ENCODE measurements at places on chromosomes 7 and 10.

- DNase-seq, result no peak
Measured at GRCh38 chr7:137017221-137017620, 148.8 kb downstream of the CHRM2 start.

DNA sequence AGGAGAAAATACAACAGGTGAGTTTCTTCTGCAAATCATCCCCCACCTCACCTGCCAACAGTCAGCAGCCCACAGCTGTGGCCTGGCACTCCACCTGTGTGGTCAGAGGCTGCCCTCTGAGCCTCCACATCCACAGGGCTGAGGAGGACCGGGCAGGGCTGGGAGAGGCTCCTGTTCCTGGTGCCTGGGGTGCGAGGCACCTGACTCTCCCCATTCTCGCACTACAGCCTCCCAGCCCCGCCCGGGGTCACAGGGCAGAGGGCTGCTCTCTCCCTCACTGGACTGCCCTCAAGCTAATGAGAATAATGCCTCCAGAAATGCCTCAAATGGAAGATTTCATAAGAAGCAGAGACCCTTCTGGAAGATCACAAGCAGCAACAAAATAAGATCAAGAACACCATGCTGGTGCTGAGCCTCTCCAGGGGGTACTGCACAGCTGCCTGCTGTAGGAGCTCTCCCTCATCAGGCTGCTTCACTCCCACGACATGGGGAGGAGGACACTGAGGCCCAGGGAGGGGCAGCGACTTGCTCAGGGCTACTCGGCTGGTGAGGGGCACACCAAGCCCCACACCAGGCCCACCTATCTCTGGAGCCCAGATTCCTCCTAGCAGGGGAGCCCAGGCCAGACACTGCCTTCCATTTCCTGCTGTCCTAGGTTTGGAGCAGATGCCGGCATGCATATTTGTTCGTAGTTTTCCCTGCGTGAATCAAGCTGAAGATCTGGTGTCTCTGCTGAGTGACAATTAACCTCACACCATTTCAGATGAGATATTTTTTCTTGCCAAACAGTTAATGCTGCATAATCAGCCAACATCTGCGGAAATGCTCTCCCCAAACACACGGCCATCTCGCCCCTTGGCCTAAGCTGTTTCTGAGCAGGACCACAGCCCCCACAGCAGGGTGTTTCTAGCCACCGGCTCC is 76.5 kb downstream of the FAM53B start:
- DNase-seq, result no peak

DNA sequence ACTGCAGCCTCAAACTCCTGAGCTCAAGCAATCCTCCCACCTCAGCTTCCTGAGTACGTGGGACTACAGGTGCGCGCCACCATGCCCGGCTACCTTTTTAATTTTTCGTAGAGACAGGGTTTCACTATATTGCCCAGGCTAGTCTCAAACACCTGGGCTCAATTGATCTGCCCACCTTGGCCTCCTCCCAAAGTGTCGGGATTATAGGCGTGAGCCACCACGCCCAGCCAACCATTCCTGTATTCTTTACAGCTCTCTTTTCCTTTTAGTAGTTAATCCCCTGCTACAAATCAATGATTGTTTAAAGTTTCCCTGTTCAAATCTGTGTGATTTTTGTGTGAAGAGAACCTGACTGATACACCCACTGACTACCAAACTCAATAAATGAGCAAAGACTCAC is 75.4 kb upstream of the SVIL start:
- no peak for DNase-seq

DNA sequence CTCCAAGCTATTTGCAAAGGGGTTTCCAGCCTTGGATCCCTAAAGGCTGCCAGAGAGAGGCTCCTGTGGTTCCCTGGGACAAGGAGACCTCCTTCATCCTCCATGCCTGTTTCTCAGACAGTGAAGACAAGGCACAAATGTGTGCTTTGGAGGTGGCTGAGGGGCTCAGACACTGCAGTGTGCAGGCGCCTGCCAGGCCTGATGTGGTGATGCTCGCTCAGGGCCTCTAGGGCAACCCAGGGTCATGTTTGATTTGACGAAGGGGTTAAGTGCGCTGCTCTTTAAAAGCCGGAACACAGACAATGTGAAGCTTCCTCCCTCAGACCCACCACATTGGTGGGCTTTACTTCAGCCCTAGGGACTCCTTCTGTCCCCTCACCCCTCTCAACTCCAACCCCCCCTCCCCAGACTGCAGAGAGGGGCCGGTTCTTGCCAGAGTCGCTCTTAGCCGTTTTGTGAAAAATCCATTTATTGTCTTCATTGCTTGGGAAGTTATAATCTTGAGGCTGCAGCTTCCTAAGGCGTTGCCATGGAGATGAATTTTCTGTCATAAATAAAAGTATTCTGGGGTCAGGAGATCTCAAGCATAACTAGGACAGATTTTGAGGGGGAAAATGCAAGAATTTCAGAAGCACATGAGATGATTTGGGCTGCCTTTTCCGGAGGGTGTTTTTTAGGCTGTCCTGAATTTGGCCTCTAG is 35.8 kb downstream of the PDGFA start:
- DNase-seq, result no peak

Measured in activated CD8-positive, alpha-beta memory T cell treated with anti-CD3 and anti-CD28 coated beads for 48 hours (primary cell).